ENCODE measurements at places on chromosomes 4 and X.

DNA sequence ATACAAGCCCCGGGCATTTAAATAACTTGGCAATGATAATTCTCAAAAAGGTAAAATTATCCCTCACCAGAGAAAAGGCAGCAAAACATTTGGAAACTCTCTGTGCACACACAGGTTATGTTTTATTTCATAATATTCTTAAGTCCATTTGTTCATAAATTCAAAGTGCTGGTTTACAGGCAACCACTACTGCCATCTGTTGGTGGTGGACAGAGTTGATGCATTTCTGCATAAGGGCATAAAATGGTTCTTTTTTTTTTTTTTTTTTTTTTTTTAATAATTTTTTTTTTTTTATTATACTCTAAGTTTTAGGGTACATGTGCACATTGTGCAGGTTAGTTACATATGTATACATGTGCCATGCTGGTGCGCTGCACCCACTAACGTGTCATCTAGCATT is 31.5 kb upstream of the IL21 start:
- DNase-seq, result no peak

GRCh38 chr4:68808060-68808459 is 7.7 kb upstream of the UGT2B10 start:
- no peak for DNase-seq

GRCh38 chrX:126338916-126339315 is 172.8 kb upstream of the DCAF12L2 start:
- DNase-seq, result no peak

DNA sequence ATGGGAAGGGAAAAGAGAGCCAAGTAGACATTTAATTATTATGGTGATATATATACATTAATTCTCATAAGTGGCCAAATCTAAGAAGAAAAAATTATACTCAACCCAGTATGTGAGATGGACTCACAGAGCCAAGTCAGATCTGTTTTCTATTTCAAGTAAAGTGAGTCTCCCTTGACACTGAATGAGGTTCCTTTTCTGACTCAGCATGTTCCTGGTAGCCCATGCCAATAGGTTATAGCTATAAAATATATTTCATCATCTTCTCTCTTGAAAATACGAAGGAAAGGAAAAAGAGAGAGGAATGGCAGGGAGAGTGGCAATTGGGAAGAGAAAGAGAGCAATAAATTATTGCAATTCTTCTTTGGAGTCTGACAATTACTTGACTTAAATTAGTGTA is 68.8 kb upstream of the GRIA2 start:
- no peak for DNase-seq

DNA sequence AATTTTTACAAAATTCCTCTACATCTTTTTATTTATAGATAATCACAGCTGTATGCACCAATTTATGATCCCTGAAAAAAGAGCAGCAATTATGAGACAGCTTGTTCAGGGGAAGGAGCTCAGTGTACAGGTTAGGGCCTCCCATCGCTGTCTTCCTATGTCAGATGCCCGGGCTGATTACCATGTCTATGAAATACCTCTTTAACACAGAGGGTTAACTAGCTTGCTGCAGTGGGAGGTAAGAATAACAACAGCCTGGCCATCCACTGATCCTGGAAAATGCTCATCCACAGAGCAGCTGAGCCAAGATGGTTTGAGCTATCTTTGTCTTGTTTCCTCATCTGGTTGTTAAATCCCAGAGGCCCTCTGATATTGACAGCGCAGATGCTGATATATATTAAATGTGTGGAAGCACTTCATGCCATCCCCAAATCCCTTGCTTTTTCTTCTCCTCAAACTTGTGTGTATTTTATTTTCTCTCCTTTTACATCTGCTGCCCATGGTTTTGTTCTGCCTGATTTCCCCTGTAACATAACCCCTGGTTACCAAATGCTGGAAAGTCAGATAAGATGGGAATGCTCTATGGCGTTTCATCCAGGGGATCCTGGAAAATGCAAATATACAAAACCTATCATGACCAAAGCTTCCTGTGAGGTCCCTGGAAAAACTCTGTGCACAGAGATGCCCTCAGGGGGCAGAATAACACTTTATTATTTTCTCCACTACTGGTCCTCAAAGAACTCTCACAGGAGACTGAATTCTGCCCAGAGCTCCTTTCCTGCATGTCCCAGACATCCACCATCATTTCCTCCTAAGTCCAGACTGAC is 85.8 kb upstream of the PUDP start:
- DNase-seq, result no peak

DNA sequence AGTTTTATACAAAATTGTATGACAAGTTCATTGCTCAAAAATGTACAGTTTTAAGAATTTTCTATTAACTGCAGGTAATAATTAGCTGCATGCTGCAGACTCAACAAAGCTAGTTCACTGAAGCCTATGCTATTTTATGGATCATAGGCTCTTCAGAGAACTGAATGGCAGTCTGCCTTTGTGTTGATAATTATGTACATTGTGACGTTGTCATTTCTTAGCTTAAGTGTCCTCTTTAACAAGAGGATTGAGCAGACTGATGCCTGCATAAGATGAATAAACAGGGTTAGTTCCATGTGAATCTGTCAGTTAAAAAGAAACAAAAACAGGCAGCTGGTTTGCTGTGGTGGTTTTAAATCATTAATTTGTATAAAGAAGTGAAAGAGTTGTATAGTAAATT is 131.0 kb downstream of the TET2 start:
- DNase-seq, result no peak

GRCh38 chr4:62170235-62170634 is 970.1 kb downstream of the ADGRL3 start:
- no peak for DNase-seq

GRCh38 chrX:39757971-39758370 is 339.8 kb downstream of the BCOR start:
- no peak for DNase-seq

DNA sequence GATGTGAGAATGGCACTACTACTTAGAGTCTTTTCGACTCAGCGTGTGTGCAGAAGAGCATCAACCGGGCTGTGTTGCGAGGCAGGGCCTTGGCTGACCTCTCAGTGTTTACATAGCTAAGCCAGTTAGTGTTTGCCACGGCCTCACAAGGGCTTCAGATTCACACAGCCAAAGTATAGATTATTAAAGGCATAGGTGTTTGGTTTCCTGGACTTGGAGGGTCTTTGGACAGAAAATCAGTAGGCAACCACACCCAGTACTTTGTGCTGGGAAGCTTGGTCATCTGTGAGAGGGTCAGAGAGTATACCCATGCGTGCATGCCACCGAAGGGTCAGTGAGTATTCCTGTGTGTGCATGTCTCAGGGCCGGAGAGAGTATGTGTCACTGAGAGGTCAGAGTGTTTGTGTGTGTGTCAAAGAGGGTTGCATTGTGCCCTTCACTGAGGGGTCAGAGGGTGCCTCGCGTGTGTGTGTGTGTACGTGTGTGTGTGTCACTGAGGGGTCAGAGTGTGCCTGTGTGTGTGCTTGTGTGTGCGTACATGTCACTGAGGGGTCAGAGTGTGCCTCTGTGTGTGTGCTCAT is 69.7 kb upstream of the MSANTD1 start:
- DNase-seq, result no peak

- no peak for DNase-seq
Measured at GRCh38 chr4:31009926-31010325, 289.8 kb downstream of the PCDH7 start.

- no peak for DNase-seq
Measured at GRCh38 chr4:98627531-98628257, 30.7 kb downstream of the TSPAN5 start.

DNA sequence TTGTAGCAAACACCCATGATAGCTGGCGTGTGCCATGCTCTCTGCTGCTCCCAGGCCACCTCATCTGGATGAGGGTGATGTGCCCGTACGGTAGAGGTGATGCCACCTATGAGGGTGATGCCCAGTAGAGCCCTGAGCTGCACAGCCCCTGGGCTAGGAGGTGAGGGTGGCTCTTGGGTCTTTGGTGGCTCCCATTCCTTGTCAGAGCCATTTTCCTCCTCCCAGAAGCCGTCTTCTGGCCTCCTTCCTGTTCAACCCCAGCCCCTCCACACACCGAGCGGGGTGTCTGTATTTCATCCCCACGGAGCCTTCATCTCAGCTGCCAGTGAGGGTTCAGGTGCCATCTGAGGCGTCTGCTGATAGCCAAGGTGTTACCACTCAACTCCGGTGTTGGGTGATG is 12.0 kb upstream of the TNIP2 start:
- DNase-seq, result no peak

DNA sequence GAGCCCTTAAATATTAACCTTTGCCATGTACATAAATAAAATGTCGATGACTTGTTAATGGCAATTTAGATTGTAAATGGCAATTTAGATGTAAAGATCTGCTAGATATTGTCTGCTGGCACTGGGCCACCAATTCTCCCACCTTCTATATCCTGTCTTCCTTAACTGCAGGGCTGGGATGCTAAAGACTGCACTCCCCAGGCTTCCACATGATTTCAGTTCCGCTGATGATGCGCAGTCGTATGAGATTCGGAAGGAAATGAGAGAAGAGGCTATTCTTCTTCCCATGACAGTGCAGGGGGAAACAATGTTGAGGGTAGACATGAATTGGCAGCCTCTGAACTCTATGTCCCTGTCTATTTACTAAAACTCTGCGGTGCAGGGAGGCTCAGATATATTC is 55.7 kb downstream of the PITX2 start:
- no peak for DNase-seq

DNA sequence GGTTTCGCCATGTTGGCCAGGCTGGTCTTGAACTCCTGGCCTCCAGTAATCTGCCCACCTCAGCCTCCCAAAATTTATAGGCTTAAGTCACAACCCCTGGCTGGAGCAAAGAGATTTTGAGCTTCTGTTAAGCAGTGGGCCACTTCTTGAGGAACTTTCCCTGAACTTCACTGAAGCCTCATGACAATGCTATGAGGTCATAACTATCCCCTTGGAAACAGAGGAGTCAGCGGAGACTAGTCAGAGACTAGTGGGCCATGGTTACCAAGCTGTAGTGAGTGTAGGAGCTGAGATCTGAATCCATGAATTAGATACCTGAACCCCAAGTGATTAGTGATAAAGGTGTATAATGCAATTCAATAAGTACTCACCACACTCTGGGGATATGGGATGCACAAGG is 145.1 kb upstream of the MSX1 start:
- DNase-seq, result no peak

- no peak for DNase-seq
Measured at GRCh38 chr4:14152834-14153519, 525.5 kb upstream of the BOD1L1 start.

DNA sequence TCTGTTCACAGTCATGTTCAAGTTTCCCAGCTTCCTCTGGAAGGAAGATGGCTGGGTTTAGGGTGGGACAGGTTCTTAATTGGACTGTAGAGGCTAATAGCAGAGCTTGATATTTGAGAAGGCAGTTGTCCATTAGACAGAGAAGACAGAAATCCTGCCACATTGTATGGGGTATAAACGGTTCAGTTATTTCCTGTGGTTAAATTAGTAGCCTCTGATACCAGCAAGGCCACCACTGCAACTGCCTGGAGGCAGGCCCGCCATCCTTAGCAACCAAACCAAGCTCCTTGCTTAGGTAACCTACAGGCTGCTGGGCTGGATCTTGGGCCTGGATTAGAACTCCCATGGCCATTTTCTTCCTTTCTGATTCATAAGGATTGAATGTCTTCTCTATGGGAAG is 1367.0 kb downstream of the PCDH7 start:
- DNase-seq, result no peak

- no peak for DNase-seq
Measured at GRCh38 chrX:13938829-13939530, 90.7 kb downstream of the GEMIN8 start.

- DNase-seq, result no peak
Measured at GRCh38 chrX:74426071-74426470, 4.8 kb downstream of the SLC16A2 start.

DNA sequence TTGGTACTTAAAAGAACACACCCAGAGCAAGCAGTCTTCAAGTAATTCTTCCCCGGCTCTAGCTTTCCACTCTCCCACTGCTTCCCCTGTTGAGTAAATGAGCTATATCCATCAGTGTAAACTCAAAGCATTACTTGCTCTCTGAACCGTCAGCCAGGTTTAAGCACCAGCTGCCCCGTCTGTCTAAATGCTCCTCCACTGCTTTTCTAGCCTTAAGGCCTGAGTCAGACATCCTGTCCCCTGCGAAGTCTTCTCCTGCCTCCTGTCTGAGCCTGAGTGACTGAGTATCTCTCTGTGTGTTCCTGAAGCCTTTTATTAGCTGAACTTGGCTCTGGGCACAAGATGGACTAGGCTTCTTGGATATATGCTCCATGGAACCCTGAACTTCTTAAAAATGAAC is 205.1 kb downstream of the STK32B start:
- DNase-seq, result no peak

- peak; percentile 4 for DNase-seq
Measured at GRCh38 chrX:119398974-119399771, at the start of gene SLC25A43. Gene SLC25A43 (plus strand): TSS chrX:119399336. CDS start chrX:119399404, 68 bp downstream.

GRCh38 chr4:142817442-142817841 is 28.7 kb downstream of the INPP4B start:
- DNase-seq, result peak; percentile 46

GRCh38 chrX:124619710-124620109 is 273.3 kb downstream of the SH2D1A start:
- DNase-seq, result no peak

DNA sequence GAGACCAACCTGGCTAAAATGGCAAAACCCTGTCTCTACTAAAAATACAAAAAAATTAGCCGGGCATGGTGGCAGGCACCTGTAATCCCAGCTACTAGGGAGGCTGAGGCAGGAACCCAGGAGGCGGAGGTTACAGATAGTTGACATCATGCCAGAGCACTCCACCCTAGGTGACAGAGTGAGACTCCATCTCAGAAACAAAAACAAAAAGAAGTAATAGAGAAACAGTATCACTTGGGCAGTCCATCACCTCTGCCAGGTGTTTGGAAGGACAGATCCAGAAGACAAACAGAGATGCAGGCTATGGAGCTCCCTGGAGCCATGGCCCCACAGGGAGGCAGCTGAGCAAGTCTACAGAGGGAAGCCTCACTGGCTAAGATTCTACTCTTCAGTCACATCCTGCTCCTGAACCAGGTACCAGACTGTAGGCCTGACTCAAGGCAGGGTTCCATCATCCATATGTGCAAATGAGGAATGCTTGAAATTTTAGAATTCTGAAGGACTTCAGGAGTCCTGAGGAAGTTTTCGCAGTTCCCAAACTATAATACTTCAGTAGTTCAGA is 81.4 kb upstream of the CPEB2 start:
- no peak for DNase-seq

DNA sequence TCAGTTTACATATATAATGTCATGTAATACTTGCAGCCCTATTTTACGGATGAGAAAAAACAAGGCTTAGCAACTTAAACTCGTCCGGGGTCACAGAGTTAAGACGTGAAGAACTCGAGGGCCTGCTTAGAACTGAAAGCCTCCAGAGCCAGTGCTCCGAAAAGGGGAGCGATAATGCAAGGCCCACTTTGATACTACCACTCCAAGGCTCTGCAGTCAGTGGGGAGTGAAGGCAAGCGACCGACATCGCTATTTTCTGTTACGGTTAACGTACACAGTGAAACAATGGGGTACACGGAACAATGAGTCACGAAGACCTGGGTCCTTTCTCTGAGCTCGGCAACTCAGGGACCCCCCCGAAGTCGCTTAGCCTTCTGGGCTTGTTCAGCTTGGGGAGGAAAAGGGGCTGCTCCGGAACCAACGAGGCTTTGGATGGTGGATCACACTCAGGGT is 965 bp downstream of the PPA2 start:
- DNase-seq, result peak; percentile 65

- no peak for DNase-seq
Measured at GRCh38 chrX:73822775-73823174, 259.8 kb downstream of the CHIC1 start.

GRCh38 chr4:15042529-15043167 is 40.4 kb downstream of the CPEB2 start:
- DNase-seq, result no peak

Measured in stimulated activated CD8-positive, alpha-beta memory T cell treated with anti-CD3 and anti-CD28 coated beads, Interleukin-7, amount 100 ng/mL, for 48 hours (primary cell).